ENCODE measurements at places on chromosomes 4 and X.
A peak's percentile ranks its signal among the peaks of the same experiment; 100 is the strongest.

GRCh38 chr4:74674750-74675149, 119.6 kb downstream of the BTC start:
- no peak for DNase-seq

DNA sequence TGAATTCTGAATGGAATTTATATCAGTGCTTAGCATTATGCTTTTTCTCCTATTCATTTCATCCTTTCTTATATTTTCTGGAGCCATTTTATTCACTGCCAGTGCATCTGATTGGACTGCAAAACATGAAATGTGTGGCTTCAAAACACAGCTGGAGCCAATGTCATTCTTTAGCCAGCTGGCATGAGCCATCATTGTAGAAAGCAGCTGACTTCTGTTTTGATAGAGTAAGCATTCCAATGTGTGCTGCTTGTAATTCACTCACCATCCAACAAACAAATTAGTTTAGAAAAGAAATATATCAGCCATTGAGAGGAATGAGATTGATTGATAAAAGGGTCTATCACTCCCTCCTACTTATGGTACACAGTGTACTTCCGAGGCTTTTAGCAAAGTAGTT, 2616.0 kb downstream of the ARAP2 start:
- DNase-seq: no peak

GRCh38 chr4:127446427-127446885, 186.3 kb upstream of the INTU start:
- no peak for DNase-seq

DNA sequence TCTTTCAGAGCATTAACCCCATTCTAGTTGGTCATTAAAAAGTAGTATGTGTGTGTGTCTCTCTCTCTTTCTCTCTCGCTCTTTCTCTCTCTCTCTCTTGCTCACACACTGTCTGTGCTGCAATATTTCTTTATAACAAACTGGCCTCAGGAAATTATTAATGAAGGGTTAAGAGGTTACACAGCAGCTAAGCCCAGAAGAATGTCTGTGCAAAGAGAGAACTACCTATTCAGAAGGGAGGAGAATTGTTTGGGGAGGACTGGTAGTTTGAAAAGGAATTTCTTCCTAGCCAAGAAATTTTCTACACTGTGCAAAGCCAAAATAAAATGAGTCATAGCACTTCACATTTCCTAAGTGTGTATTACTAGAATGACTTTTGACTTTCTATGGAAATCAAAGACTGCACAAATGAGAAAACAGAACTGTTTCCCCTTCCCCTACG, 22.2 kb downstream of the PDGFC start:
- peak; percentile 93 for DNase-seq

DNA sequence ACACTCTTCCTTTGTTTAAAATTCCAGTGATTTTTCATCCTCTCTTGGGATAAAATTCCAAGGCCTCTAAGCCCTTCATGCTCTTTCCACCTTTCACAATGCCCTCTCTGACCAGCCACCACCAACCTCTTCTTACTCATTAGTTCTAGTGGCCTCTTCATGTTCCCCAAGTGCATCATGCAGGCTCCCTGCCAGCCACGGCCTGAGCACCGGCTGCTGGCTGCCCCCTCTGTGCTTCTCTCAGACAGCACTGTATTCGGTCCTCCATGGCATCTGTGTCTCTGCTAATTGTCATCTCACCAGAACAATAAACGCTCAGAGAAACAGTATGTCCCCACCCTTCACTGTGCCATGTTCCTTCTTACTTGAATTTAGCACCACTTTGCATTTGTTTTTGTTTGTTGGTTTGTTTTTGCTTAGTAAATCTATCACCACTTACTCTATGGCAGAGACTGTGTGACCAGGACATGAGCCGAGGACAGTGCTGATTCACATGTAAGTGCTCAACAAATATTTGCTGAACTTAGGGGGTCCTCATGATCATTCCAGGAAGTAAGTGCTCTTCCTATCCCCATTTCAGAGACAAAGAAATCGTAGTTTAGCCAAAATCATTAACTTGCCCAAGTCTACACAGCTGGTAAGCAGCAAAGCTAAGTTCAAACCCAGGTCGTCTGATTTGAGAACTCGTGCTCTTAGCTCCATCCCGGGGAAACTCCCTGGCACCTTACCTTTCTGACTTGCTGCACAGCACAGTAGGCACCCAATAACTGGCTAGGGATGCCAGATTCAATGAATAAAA, 77.1 kb upstream of the UCP1 start:
- no peak for DNase-seq

DNA sequence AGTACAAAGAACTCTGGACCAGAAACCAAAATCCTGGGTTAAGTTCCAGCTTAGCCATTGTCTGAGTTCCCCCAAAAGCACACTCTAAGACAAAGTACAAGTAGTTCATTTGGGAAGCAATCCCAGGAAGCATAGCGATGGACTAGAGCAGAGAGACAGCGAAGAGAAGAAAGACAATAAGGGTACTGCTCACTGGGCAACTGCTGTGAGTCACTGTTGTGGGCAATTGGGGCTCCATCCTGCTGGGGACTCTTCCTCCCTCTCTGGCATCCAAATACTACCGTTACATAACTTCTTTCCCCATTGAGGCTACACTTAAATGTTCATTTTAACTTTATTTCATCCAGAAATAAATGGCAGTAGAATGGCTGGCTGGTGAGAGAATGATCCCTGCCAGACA, 14.1 kb downstream of the SRPX start:
- DNase-seq: no peak

DNA sequence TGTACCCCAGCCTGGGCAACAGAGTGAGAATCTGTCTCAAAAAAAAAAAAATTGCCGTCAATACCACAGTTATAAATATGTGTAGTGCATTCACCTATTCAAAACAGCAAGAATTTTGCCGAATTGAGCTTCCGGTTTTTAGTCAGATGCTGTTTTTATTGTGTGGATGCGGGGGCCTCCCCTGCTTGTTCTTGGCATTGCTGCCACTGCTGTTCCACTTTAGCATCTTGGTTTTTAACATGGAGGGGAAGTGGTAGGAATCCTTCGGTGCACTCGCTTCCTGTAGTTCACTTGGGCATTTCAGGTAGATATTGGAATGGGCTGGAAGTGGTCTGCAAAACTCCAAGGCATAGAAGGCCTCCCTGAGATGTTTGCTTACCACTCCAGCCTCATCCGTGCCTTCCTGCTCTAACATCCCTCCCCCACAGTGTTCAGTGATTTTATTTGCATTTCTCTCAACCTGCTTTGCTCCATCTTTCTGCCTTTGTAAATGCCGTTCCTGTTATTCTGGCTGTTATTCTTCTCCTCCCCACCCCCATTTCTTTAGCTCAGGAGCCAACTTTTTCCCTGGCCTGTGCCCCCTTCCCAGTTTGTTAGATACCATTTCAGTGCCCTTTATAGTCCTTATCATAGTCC, 25.5 kb downstream of the MOB1B start:
- DNase-seq: no peak

GRCh38 chr4:11632483-11632882, 203.8 kb upstream of the HS3ST1 start:
- peak; percentile 99 for DNase-seq

DNA sequence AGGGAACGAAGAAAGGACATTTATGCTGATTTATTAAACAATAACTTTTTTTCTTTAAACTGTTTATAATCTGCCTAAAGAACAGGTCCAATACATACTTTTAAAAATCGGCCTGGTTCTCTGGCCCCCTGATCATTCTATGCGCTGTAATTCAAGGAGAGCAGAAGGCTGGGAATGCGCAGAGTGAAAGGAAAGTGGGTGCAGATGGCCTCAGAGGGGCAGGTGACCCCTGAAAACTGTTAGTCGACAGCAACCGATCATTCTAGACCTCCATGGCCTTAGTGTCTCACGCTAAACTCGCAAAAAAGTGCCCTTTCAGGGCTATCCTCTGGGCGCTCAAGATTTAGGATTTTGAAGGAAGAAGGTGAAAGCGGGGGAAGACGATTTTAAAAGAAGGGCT, 2.2 kb downstream of the PDE5A start:
- no peak for DNase-seq

DNA sequence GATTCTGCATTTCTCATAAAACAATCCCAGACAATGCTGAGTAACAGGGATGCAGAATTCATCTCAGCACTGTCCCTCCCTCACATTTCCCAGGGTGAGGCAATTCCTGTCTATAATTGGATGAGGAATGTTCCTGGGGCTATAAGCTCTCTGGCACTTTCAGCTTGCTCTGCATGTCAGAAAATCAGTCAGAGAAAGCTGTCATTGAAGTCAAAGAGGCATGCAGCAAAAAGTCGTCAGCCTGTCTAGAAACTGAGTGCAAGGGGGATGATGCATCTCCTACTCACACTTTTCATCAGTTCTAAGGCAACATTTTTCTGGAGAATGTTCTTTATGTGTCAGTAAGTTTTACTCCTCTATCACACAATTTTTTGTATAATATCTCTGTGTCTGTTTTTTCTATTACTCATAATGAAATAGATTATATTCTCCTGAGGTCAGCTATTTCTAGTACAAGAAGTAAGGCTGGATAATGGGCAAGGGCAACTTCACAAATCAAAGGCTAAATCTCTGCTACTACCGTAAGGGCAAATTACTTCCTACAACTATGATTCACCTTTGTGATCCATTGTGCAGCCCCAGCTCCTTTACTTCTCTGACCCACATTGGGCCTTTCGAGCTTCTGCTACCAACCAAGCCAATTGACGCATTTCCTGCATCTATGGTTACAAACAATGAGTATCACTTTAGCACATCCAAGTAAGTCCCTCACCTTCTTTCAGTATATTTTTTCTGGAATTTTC, 56.0 kb downstream of the TASL start:
- peak; percentile 19 for DNase-seq

DNA sequence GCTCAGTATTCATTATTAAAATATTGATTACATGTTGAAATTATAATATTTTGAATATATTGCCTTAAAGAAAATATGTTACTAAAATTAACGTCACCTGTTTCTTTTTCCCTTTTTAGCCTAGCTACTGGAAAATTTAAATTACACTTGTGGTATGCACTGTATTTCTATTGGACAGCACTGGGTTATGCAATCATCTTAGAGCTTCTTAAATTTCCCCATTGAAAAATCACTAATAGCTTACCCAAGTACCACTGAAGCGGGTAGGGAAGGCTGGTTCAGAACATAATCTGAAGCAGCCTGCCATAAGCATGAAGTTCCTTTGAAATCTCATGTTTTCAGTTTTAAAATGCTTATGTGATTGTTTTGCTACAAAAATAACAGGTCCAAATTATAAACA, 49.5 kb upstream of the TFDP3 start:
- no peak for DNase-seq

DNA sequence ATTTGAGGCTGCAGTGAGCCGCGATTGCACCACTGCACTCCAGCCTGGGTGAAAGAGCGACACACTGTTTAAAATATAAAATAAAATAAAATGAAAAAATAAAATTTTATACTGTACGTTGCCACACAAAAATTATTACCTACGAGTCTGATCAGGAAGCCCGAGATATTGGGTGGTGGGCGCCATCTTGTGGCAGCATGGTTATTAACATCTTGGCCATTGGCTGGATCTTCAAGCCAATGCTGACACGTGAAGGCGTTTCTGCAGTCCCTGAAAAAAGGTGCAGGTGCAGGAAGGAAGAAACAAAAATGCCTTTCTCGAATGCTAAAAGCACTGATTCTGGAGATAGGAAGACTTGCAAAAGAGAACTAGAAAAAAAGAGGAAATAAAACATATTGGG, 4.9 kb upstream of the TLR8 start:
- DNase-seq: peak; percentile 39

DNA sequence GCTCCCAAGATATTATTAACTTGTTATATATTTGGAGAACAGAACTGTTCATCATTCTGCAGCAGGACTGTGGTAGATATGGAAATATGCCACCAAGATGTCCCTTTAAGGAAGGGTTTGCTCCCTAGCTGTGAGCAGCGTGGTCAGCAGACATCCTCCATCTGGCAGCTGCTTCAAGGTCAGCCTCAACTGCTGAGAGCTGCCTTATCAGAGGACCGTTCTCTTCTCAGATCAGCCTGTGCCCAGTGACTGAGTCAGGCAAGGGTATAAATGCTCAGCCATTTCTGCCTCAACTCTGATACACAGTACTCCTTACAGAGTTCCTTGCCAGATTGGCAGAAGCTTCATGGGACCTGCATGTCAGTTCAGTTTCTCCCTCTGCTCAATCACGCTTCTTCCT, 63.4 kb upstream of the MAGEB2 start:
- DNase-seq: no peak

DNA sequence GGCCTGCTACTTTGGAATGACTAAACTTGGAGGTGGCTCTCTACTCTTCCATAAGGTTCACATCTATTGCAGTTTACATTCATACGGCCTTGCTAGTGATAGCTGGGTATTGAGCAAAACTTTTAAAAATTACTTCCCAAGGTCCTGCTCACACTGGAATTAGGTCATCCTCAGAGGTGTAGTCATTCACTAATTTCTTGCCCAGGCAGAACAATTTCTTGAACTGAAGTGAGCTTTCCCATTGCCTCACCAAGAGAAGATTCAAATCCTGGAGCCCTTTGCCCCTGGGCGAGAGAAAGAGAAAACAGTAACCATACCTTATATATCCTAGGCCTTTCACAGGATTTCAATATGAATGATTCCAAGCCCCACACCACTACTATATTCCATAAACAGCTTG, 109.2 kb downstream of the GUCY2F start:
- peak; percentile 85 for DNase-seq

DNA sequence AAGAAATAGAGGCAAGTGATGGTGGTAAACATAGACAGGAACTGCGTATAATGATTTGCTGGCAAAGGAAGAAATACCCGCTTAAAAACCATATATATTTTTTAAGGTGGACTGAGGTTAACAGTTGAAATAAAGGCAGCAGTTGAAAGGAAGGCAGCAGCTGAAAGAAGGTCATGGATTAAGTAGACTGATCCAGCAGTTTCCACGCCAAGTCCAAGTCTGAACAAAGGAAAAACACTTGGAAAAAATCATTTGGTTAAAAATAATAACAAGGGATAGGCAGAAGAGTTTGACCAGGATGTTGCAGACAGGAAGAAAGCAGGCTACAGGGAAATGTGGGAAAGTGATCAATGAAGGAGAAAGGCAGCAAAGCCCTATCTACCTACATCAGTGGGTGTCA, 93.6 kb downstream of the AMELX start:
- DNase-seq: no peak

- DNase-seq: peak; percentile 69
Measured at GRCh38 chrX:151806967-151807540, 72.5 kb downstream of the CNGA2 start.

- DNase-seq: no peak
Measured at GRCh38 chr4:182346675-182347375, 103.6 kb downstream of the TENM3 start.

Measured in bronchial epithelial cell (primary cell).